MG63 (cell line): ENCODE measurements at places on chromosomes 2 and 18. TPM values are rescaled to one million over a fixed set of nuclear protein-coding genes. Genes with fewer than 3 reads are reported as not detected.

Gene CD207
- not detected in 2 replicates for total RNA-seq

Gene NAB1
- 18.5 and 93.0 TPM in 2 replicates for total RNA-seq

Gene GRB14
- 1.1 and 1.4 TPM in 2 replicates for total RNA-seq

Gene SFXN5
- 2.4 and 6.2 TPM in 2 replicates for total RNA-seq

Gene SPHKAP
- total RNA-seq = not detected in 2 replicates

Gene RAPGEF4
- total RNA-seq = not detected in 2 replicates

Gene ALKAL2
- total RNA-seq = not detected in 2 replicates

DNA sequence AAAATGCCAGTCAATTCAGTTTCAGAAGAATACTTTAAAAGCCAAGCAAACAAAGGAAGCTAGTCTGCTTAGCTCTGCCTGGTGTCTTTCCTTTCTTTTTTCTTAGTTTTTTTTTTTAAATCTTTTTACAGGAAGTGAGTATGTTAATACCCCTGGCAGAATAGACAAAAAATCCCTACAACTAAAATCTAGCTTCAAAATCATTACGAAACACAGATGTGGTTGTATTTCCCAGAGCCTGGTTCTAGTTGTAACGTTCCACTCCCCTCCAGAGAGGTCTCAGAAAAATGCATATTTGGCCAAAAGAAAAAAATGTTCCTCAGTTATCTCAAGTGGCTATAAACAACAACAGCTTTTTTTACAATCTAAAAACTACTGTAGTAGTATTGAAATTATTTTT, 202.1 kb upstream of the RND3 start:
- DNase-seq = no peak

DNA sequence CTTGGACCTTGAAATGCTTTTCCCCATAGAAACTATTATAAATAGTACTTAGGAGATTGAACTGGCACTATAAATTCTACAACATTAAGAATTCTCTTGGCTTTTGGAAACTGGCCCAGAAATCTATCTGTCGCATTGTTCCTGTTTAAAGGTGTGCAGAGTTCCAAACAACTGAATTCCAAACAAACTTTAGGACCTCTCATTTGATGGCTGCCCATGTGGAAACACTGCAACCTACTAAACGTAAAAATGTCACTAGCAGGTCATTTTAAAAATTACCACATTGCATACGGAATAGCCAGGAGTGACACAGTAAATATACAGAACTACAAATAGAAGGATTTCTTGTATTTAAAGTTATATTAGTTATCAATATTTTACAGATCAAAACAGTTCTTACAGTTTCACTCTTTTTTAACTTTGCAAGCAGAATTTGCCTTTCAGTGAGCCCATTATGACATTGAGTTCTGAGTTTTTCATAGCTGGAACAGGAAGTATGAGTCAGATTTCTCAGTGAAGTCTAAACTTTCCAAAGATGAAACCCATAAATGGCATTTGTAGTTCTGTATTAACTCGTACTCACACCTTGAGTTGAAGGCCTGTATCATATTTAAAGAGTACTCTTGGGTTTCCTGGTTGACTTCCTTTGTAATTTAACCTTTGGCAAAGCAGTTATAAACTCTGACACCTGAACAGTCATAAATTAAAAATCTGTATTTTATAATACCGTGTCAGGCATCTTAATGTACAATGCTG, 142.3 kb upstream of the BOD1L2 start:
- no peak for DNase-seq

DNA sequence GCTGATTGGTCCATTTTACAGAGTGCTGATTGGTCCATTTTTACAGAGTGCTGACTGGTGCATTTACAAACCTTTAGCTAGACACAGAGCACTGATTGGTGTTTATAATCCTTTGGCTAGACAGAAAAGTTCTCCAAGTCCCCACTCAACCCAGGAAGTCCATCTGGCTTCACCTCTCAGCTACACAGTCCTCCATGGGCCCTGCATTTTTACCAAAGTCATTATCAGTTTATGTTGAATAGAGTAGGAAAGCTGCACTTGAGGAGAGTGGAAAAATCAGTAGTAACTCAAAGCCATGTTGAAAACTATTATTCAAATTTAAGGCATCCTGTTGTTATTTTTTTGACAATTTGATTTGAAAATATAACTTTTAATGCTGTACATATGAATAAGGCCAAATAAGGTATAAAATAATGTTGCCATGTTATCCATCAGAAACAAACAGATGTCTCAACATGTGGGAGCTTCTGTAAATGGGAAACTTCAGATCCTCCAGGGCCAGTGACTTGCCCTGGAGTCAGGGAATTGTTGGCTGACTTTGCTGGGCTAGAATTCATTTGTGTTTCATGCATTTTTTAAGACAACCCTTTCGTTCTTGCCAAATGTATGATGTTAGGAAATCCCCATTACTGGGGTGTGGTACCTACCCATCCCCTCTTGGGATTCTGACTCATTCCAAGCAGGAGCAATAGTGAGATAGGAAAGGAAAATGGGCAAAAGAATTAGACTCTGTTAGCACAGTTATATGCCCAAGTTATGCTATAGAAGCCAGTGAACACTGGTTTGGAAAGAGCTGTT, 37.8 kb upstream of the CCDC195 start:
- peak; percentile 64 for DNase-seq

- peak; percentile 54 for DNase-seq
Observed at GRCh38 chr2:84959095-84959565, 11.8 kb upstream of the KCMF1 start.

- DNase-seq = no peak
Observed at GRCh38 chr2:241584436-241584835, 25.9 kb downstream of the BOK start.

DNA sequence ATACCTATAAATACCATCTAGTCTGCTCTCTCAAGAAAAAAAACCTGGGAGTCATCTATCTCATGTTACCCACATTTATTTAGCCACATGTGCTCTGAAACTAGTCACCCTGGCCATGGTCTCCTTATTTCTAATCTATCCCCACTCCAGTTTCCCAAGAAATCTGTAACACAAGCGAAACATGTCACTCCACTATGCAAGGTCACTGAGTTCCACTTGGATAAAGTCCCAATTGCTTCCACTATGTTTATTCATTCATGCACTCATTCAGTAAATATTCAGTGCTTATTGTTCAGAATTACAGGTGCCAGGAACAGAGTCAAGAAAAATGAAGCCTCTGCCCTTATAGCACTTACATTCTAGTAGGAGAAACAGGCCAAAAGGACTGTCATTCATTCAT, 369.4 kb upstream of the CYRIA start:
- DNase-seq = no peak

DNA sequence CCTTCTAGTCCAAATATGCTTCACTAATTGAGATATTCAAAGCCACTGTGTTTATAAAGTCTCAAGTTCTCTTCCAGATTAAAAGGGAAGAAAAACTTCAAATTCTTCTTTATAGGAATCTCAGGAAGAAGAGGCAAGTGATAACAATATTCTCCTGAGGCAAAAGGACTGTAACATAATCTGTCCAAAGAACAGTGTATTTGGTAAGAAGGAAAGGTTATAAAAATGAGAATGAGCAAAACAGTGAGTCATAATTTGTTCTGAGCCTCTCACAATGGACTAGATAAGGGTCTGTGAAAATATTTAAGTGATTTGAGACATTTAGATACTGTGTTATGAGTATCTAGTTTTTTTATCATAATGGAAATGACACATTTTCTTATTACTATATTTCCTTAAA, 44.3 kb downstream of the SNRPD1 start:
- DNase-seq = no peak

DNA sequence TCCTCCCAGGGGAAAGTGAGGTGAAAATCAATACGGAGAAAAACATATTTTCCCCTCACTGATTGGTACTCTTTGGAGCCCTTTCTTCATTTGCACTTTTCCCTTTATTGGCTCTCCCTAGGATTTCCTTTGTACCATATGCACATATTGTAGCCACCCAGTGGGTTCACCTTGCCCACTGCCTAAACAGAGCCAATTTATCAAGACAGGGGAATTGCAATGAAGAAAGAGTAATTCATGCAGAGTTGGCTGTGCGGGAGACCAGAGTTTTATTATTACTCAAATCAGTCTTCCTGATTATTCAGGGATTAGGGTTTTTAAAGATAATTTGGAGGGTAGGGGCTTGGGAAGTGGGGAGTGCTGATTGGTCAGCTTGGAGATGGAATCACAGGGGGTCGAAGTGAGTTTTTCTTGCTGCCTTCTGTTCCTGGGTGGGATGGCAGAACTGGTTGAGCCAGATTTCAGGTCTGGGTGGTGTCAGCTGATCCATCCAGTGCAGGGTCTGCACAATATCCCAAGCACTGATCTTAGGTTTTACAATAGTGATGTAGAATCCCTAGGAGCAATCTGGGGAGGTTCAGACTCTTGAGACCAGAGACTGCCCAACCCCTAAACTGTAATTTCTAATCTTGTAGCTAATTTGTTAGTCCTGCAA, 15.1 kb upstream of the KCNE4 start:
- DNase-seq = no peak
